ENCODE measurements at places on chromosomes 6 and 20.
A peak's percentile ranks its signal among the peaks of the same experiment; 100 is the strongest.

DNA sequence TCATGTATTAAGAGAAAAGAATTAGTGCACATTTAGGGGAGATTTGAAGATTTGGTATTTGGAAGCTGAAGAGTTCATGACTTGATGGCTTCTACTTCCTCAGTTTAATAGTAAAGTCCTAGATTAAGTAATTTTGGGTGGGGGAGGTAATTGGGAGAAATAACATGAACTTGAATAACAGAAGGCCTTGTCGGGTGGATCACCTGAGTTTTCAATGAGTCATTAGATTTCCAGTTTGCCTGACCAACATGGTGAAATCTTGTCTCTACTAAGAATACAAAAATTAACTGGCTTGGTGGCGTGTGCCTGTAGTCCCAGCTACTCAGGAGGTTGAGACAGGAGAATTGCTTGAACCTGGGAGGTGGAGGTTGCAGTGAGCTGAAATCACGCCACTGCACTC lies 181.0 kb downstream of the GJA1 start:
- DNase-seq, result no peak

DNA sequence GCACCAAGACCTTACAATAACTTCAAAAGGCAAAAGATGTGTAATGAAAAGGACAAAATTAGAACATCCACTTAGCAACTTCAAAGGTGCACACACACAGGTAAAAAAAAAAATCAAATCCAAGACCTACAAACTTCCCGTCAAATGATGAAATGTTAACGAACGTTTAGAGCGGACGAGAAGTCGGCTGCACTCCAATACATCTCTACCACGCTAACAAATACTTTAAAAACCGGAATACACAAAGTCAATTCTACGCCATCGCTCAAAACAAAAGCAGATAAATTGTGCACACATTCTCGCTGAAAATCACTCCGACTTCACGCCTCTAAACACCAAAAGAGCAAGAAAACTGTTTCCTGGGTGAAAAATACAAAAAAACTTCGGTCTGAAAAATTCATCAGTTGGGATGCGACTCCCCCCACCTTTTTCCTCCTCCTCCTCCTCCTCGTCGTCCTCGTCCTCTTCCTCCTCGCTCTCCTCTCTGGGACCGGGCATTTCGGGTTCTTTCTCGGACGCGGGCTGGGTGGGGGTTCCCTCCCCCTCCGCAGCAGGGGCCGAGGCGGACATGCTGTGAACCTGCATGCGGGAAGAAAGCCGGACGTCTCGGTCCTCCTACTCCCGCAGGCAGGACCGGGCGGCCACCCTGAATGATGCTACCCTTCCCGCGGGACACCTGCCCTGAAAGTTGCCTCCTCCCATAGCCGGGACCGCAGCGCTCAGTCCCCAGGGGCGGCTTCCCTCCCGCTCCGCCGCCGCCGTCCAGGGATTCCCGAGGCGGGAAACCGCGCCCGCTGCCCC lies 712 bp downstream of the DEK start:
- DNase-seq, result no peak

DNA sequence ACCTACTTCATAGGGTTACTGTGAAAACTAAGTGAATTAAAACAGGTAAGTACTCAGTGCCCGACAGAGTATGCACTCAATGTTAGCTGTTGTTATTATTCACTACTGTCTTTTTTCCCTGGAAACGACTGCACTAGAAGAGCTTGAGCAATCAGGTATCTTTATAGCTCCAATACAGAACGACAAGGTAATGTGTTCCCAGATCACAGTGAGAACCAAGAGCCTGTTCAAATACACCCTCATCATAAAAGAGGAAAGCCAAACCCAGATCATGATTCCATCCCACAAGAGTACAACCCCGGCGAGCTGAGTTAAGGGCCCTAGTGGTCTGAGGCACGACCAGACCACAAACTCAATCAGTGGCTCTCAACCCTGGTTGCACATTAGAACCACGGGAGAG lies 9.8 kb downstream of the MRPS18A start:
- DNase-seq, result no peak

- no peak for DNase-seq
Measured at GRCh38 chr6:155646443-155646842, 190.8 kb upstream of the NOX3 start.

DNA sequence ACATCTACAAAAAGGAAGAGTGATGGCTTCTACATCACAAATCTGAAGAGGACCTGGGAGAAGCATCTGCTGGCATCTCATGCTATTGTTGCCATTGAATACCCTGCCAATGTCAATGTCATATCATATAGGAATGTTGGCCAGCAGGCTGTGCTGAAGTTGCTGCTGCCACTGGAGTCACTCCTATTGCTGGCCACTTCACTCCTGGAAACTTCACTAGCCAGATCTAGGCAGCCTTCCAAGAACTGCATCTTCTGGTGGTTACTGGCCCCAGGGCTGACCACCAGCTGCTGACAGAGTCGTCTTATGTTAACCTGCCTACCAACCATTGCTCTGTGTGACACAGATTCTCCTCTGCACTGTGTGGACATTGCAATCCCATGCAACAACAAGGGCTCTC lies 111.8 kb downstream of the PERP start:
- DNase-seq, result no peak

GRCh38 chr6:142735204-142735603 lies 209.8 kb downstream of the HIVEP2 start:
- no peak for DNase-seq

DNA sequence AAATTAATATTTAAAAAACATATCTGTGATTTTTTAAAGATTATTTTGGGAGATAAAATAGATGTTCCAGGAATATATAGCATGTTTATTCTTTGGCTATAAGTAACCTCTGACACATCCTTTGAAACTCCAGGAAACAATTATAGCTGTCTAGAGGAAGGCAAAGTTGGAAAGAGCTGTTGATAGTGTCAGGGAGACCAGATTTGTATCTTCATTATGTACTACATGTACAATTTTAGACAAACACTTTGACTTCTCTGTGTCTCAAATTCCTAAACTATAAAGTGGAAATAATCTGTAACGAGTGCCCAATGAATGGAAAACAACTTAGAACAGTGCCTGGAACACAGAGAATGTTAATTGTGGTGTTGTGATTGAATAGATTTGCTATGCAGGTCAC lies 25.6 kb upstream of the ADGRG6 start:
- no peak for DNase-seq

GRCh38 chr6:90256698-90257485 lies 39.8 kb downstream of the BACH2 start:
- DNase-seq, result no peak

GRCh38 chr6:160962835-160963623 lies 28.5 kb upstream of the MAP3K4 start:
- DNase-seq, result no peak

- no peak for DNase-seq
Measured at GRCh38 chr20:11347738-11348137, 570.0 kb upstream of the BTBD3 start.

DNA sequence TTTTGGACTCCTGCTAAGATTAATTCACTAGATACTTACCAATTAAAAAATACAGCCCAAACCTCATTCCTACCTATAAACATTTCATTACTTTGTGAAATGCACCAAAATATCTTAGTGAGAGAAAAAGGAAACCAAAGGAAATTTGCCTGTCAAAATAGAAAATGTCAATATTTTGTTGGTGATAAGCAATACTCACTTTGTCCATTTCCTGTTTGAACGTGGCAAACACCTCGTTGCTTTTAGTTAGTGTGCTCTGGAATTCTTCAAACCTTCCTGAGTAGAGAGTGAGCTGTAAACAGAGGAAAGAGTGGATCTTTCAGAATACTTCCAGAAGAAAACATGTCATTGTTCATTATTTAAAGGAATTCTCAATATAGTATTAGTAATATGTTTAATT lies 44.2 kb downstream of the TXLNB start:
- no peak for DNase-seq

DNA sequence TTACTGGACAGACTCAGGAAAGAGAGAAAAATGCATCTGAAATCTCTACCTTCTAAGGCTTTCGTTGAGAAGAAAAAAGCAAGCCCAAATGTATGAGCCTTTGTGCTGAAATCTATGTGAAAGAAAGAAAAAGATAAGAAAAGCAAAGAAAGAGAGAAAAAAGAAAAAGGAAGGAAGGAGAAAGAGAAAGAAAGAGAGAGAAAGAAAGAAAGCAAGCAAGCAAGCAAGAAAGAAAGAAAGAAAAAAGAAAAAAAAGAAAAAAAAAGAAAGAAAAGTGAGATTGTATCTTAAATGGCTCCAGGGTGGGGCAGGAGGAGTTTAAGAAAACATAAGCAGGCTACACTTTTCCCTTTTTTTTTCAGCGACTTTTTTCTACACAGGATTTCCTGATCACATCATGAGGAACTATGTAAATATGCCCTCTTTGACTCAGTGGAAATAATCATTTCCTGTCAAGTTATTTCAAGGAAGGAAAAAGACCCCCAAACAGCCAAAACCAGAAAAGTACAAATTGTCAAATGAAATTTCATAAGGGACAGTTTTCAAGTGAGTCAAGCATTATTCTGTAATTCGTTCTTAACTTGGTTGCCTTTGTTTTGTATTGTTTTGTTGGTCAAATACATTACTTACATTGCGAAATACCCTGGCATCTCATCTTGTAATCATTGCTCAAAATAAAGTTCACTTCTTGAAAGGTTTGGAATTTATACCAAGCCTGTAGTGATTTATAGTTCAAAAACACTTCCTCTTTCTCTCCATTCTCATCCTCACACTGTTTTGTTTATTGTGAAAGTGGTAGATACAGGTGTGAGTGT lies 79.5 kb upstream of the RNF217 start:
- DNase-seq, result no peak

DNA sequence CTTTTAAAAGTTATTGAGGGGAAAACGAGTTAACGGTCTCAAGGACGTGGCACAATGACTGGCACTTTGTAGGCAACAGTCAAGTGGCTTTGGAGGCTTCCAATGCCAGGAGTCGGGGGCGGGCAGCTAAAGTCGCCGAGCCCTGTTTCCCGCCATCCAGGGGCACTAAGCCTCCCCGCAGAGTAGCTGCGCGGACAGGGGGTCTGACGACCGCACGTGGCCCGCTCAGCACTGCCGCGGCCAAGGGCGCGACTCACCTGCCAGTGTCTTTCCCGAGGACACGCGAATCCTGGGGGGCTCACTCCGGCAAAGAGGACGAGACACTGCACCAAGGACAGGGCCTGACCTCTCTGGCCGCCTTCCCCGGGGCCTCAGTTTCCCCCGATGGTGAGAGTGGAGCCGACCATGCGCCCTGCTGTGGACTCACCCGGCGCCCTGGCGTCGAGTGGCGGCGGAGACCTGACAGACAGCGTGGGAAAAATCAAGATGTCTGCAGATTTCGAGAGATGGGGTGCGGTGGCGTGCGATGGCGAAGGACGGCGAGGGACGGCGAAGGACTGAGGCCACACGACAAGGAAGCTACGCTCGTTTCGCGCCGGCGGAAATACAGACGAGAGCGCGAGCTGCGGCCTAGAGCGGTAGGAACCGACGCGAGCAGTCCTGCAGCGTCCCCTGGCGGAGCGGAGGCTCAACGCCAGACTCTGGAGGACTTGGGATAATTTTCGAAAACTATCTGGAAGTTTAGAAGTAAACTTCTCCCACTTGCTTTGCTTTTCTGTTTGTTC lies at the start of gene SNHG17:
TSS of gene SNHG17 (minus strand) at position 559 of the 785 bp plus-strand sequence.
- DNase-seq, result peak; percentile 84

GRCh38 chr6:7542065-7542873 lies 798 bp downstream of the DSP start:
- no peak for DNase-seq

DNA sequence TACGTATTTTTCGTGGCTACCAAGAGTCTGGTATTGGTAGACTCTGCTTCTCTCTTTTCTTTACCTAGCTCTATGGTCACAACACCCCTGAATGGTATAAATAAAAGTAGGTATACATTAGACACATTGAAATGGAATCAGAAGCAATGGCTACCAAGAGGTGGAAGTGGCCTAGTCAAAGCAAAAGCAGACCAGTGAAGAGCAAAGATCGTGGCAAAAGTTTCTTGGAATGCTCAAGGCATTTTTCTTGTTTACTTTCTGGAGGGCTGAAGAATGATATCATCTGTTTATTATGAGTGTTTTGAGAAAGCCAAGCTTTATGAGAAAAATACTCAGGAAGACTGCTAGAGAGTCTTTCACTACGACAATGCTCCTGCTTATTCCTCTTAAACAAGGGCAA lies 28.6 kb upstream of the MOCS1 start:
- no peak for DNase-seq

DNA sequence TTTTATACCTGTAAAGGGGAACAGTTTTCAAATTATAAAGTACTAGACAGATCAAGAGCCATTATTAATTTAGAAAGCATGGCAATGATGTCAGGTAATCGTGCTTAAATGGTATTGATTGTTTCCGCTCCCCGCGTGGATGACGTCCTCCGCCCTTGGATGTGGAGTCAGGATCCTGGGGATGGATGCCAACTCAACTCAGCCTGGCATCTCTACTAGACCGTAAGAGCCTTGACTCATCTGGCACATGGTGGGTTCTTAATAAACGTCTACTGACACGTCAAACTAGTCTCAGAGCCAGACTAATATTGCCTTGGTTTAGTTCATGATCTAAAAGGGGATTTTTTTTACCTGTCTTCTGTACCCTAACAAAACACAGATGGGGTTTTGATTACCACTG lies 80.2 kb downstream of the LRFN2 start:
- DNase-seq, result no peak

DNA sequence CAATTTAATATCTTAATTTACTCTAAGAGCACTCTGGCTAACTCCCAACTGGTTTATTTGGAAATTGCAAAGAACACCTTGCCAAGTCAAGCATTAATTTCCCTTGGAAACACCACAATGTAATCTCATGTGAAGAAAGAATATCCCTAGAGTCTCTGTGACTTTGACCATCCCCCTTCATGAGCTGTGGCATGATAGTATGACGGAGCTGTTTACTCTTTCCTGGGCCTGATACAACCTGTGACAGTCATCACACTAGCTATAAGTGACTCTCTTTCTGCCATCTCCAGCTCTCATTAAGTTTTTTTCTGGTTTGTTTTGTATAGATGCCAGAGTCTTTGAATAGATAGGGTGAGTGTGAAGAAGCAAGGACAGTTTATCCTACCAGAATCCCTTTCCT lies 470.3 kb upstream of the JARID2 start:
- no peak for DNase-seq

- DNase-seq, result no peak
Measured at GRCh38 chr6:102485480-102485879, 1092.0 kb downstream of the GRIK2 start.

DNA sequence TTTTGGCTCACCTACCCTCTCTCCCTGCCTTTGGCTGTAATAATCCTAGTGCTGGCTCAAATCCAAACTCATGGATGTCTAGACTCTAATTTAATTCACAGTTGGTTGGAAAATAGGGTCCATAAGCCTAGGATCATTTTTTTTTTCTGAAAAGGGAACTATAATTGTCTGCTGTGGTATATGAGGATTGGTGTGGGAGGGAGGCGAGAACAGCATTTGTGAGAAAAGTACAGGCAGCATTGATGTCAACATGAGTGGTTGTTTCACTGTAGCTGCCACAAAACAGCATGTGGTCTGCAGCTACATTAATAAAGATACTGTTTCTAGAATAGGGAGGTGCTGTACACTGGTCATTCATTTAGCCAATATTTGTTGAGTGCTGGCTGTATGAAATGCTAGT lies 18.6 kb upstream of the POLR1H start:
- no peak for DNase-seq

DNA sequence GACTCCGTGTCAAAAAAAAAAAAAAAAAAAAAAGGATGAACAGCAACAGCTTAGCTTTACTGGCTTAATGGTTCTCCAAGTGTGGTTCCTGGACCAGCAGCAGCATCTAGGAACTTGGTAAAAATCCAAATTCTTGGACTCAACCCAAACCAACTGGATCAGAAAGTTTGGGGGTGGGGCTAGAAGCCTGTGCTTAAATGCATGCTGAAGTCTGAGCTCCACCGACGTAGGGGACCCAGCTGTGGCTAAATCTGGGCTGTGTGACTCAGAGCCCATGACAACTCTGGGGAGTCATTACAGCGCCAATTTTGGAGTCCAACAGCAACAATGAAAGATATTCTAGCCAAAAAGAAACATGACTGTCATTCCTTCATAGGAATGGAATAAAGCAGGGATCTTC lies 13.6 kb upstream of the CHD6 start:
- no peak for DNase-seq
